Heart left ventricle (tissue), 16 donors: ENCODE measurements at places on chromosomes 13 and 19. TPM values are rescaled to one million over a fixed set of nuclear protein-coding genes. Genes with fewer than 3 reads are reported as not detected.

Gene RFPL4AL1
- not detected for total RNA-seq

Gene ZNF730
- 0.16 TPM for total RNA-seq

Gene CELF5
- not detected for total RNA-seq

Gene PRR20B
- not detected for total RNA-seq

Gene WDR18
- total RNA-seq: 20.4 TPM

Gene PRX
- total RNA-seq: 3.3 TPM

Gene ZNF547
- total RNA-seq: 2.5 TPM

Gene FBXO17
- 1.8 TPM for total RNA-seq

Gene CD209
- total RNA-seq: 5.4 TPM

Gene IZUMO2
- not detected for total RNA-seq

Gene AMER2
- total RNA-seq: not detected

Gene ELANE
- total RNA-seq: not detected

Gene ERICH4
- total RNA-seq: not detected

Gene REEP6
- total RNA-seq: 5.4 TPM

Gene ELSPBP1
- total RNA-seq: not detected

Gene SMIM17
- total RNA-seq: not detected

Gene SERP2
- 12.8 TPM for total RNA-seq

Gene OXGR1
- 0.99 TPM for total RNA-seq

Gene SIGLEC14
- not detected for total RNA-seq

Gene PDX1
- not detected for total RNA-seq

Gene CYP4F2
- total RNA-seq: not detected
